ENCODE measurements at places on chromosomes 16 and 17.

GRCh38 chr17:33277436-33278100 lies 15.5 kb downstream of the ASIC2 start:
- DNase-seq: no peak

- peak; percentile 63 for DNase-seq
Measured at GRCh38 chr17:2814049-2814448, 17.8 kb downstream of the RAP1GAP2 start.

DNA sequence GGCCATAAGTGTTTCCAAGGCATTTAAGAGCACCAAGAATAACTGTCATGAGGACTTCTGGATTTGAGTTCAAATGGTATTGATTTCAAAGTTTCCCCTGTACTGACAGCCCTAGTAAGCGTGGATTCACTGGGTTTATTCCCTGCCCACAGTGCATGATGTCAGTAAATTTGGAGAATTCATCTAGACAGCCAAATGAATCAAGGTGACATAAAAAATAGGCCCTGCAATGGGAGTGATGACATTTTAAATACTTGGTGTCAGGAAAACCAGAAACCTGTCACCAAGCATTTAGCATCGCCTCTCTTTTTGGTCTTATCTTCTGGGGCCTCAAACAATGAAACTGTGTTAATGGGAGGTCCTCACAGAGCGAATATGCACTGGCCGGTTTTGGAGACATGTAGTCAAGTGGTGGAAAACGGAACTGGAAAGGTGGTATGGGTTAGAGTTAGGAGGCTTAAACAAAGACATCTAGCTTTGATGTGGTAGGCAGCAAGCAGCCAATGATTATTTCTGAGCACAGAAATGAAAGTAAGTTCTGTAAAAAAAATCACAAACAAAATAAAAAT lies 29.1 kb downstream of the COG4 start:
- DNase-seq: no peak

DNA sequence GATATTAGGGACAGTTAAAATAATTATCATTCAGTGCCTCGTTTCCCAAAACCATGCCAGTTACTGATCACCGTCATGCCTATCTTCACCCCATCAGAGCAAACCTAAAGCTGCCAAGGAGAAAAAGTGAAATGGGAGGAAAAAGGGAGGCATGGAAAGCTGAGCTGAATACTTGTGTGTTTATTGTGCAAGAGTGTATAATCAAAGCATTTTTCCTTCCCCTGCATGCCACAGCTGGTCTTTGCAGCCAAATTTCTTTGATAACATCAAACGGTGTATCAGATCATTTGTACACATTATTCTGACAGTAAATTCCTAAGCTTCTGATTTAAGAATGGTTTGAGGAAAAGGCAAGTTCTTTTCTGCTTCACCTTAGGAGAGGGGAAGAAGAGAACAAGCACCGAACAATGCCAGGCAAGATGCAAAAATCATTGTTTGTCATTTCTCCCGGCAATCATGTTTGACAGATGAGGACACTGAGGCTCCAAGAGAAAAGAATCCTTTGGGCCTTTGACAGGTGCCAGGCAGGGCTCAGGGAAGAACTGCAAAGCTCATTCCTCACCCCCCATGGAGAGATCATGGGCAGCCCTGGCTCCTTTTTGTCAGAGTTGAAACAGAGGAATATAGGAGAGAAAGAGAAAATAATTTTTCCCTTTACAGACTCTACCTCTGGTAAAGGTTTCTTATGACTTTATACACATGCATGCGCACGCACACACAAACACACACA lies 51.4 kb upstream of the ARHGAP44 start:
- no peak for DNase-seq

DNA sequence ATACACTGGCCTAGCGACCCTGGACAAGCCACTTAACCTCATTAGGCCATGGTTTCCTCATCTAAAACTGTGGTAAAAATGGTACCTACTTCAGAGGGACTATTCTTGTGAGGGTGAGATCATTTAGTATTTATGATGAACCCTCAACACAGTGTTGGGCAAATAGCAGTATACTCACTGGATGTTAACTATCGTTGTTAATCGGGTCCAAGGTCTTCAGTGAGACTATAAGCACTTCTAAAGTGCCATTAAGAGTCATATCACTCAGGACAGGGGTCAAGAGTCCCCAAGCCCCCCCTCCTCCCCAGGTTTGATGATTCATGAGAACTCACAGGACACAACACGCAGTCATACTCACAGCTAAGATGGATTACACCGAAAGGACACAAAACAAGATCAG lies 11.0 kb downstream of the TK2 start:
- no peak for DNase-seq

GRCh38 chr16:89759746-89760340 lies 38.5 kb downstream of the ZNF276 start:
- no peak for DNase-seq

DNA sequence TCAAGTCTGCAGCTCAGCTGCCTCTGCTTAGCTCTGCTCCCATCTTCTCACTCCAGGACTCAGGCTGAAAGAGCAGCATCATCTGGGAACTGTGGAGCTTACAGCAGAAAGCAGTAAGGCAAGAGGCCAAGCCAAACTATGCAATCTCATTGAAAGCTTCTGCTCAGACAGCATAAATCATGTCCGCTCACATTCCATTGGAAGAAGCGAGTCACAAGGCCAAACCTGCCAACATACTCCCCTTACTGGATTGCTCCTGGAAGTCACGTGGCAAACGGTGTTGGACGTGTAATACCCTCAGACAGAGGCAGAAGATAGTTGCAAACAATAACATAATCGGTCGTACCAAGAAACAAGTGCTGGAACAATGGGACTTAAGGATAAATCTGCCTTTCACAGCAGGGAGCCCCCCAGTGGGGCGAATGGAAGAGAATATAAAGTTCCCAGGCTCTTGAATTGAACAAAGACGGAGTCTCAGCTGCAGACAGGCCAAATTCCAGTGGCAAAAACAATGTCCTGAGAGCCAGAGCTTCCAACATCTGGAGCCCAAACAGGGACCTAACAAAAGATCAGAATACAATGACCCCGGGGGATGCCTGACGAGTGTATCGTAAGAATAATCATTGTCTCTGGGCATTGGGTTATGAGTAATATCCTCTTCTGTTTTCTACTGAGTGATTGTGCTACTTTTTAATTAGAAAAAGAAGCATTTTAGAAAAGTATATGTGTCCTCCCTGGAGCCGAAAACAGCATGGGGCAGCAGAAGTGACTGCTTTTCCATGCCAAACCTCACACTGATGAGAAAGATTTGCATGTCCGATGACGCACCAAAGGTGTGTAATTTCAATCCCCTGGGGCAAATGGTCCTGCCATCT lies 68.4 kb downstream of the CMC2 start:
- DNase-seq: no peak

- DNase-seq: no peak
Measured at GRCh38 chr16:81987121-81987520, 24.1 kb downstream of the SDR42E1 start.

DNA sequence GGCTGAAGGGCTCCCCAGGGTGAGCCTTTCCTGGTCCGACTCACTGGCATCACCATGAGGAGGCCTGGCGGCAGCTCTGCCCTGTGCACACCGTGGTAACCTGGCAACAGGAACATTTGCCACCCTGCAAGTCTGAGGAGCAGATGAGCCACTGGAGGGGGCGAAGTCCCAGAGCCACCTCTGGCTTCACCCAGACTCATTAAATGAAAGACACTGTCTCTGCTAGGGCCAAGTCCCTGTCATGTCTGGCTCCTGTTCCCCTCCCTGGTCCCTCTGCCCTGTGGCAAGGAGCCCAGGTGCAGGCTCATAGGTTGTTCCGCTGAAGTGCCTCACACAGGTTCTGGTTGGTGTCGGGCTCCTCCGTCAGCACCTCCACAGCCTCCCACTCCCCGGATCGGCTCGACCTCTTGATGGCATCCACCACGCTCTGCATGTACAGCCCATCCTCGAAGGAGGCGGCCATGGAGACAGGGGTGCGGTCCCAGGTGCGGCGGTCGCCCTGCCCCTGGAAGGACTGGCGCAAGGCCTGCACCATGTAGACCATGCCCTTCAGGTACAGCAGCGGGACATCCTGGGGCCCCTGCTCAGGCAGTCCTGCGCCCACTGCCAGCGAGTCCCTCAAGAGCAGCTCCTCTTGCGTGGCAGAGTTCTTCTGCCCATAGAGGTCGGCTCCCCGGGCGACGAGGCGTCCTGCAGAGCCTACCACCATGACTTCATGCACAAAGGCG lies 8.4 kb downstream of the C16orf86 start:
- DNase-seq: no peak

DNA sequence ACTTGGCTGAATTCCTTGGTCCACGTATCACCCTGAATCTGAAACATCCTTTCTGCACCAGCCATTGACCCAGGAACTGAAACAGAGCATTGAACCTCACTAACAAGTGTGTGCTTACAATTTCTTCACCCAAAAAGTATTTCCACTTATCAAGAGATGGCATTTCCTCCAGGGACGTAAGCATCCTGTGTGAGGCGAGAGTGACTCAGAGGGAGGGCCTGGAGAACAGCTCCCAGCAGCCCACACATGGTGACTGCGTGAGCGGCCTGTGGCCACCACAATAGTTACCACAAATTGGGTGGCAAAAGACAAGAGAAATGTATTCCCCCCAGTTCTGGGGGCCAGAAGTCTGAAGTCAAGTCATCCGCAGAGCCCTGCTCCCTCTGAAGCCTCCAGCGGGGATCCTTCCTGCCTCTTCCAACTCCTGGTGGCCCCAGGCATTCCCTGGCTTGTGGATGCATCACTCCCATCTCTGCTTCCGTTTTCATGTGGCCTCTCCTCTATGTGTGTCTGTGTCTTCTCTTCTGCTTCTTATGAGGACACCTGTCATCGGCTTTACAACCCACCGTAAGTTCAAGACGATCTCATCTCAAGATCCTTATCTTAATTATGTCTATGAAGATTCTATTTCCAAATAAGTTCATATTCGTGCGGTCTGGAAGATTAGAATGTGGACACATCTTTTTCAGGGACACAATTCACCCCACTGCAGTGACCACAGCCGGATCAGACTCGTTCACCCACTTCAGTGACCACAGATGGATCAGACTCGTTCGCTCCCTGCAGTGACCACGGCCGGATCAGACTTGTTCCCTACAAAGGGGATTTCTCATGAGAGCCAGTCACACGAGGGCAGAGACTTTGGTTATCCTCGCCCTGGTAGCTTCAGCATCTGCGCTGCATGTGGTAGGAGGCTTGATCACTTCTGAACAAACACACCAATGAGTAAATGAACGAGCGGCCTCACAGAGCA lies 122.6 kb upstream of the FOXF1 start:
- peak; percentile 35 for DNase-seq

- no peak for DNase-seq
Measured at GRCh38 chr17:3879186-3879585, 13.7 kb downstream of the CAMKK1 start.

DNA sequence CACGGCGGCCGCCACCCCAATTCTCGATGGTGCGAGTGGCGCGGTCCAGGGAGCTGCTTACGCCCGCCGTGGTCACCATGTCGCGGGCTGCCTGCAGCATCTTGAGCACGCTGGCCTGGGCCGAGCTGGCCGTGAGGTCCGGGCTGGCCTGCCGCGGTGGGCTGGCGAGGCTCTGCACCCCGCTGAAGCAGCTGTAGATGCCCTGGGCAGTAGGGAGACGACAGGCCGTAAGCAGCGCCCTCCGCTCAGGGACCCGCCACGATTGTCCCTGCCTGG lies 16.4 kb downstream of the GRIN2C start:
- DNase-seq: no peak

DNA sequence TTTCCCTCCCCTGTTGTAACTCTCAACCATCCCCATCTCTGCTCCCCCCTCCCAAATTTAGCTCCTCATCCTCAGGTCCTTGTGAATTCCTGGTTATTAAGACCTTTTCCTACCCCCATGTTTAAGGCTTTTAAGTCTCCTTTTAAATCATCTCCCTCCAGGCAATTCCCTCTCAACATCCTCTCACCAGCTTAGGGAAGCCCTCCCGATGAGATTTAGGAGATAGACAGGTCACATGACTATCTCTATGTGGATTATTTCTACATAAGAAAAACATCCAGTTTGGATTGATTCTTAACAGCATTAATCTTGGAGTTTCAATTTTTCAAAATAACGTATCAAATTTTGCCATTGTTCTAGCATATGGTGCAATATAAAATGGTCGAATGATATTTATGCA lies 12.5 kb upstream of the WSB1 start:
- DNase-seq: no peak

GRCh38 chr16:86033016-86033474 lies 134.1 kb downstream of the IRF8 start:
- no peak for DNase-seq

DNA sequence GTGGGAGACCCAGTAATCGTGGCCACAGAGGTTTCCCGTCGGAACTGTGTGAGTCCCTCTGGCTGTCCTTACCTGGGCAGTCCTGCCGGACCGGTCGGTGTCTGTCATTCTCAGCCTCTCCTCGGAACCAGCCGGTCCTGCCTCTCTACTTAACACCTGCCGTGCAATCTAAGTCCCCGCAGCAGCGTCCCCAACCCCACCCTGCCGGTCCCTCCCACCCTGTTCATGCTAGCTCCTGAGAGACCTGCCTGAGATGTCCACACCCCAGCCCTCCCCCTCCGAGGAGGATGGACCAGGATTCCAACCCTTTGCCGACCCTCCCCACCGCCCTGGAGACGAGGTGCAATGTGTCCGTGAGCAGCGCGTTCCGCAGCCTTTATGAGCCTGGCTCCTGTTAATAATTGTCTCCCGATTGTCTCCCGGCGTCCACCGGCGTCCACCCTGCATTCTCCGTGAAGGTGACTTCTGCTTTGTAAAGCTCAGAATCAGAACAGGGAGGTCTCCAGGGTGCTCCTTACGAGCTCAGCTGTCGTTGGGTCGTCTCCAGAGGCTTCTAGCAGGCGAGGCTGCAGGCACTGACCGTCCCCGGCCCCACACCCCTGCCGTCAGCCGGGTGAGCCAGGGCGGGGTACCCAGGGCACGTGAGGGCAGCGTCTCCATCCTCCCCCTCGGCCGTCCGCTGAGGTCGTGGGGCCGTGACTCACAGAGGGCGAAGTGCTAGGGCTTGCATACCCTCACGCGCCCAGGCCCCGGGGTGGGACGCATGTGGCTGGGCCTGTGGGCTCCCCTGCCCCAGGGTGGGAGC lies 10.1 kb downstream of the METRNL start:
- no peak for DNase-seq

DNA sequence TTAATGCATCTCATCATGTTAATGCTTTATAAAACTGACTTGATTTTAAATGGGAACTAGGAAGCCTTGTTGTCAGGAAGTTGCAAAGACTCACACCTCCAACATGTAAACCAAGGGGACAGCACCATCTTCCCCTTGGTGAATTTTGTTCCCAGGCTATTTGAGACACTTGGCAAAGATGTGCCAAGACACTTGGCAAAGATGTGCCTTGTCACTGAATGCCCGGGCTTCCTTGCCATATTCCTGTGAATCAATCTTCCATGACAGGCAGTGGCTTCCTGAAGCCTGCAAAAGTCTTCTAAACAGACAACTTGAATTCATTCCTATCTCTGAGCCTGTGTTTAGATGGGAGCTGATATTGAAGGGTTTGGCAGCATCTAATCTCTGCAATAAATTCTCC lies 465.4 kb upstream of the C16orf82 start:
- DNase-seq: no peak

DNA sequence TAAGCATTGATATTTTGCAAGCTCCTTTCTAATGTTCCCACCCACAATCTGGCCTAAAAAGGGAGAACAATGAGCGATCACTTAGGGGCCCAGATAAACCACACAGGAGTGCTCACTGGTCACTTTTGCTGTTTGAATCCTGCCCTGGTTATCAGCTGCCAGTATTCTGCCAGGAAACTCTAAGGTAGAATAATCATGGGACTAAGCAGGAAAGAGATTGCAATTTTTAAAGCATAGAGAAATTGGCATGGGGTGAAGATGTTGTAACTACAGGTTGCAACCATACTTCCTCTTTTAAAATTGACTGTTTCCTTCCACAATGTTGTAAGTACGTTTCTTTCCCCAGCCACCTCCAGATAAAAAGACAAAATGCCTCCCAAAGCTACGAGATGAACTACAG lies 251.2 kb upstream of the CDH11 start:
- no peak for DNase-seq

Data from natural killer cell treated with Interleukin-12 subunit alpha and Interleukin-12 subunit beta and Interleukin-15 and Interleukin-18, amount 100 ng/mL, for 72 hours (primary cell).